ENCODE measurements at places on chromosomes 12 and 14.

GRCh38 chr14:94113490-94113889, 3.0 kb downstream of the IFI27 start:
- no peak for DNase-seq

- peak; percentile 63 for DNase-seq
Measured at GRCh38 chr14:72892103-72892878, 1.6 kb downstream of the DPF3 start.

DNA sequence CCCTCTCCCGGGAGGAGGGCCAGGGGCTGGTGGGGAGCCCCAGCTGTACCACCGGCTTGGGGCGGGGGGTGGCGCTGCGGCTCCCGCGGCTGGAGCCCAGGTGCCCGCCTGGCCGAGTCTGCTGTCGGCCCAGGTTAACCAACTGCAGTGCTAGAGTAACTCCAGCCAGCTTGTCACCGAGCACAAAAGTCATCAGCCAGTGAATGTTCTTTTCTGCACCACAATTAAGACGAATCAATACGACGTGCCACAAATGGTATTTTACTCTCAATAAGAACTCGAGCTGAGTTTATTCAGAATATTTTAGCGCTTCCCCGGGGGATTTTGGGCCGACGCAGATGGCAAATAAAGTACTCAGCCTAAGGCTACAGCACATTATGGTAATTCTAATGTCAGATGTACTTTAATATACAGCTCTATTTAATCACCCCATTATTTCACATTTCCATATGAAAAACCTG, 83.2 kb downstream of the BCL11B start:
- no peak for DNase-seq

DNA sequence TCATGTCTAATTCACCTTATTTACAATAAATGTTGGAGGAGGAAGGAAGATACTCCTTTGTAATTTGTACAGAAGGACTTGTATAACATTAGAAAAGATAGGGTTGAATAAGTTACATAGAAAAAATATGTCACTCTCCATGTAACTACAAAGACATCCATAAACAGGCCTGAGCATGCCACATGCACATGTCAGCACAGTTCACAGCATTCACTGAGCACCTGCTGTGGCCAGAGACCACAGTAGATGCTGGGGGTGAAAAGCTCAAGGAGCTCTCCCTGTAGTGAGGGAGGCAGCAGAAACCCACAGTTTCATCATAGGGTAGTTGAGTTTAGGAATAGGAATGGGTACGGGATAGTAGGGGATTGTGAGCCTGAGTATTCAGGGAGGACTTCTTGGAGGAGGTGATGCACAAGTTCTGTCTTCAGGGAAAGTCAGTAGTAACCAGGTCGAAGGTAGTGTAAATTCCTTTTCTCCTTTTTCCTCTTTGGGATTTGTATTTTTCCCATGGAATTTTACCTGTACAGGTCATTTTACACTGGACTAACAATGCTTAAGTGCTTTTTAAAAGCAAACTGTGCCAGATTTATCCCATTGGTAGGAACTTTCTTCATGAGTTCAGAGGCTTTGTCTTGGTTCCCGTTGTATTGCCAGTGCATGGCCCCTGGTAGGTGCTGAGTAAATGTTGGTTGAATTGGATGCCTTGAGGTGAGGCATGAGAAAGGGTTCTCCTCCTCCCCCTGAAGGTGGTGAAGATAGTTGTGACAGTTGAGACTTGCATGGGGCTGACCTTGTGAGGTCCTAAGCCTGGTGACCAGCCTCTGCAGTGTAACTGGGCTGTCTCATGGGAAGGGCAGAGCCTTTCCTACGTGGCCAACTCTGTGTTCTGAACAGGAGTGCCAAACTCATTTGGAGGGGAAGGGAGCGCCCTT, 20.2 kb downstream of the PRKCH start:
- no peak for DNase-seq

GRCh38 chr12:102948941-102949352, 8.5 kb upstream of the ASCL1 start:
- peak; percentile 62 for DNase-seq

DNA sequence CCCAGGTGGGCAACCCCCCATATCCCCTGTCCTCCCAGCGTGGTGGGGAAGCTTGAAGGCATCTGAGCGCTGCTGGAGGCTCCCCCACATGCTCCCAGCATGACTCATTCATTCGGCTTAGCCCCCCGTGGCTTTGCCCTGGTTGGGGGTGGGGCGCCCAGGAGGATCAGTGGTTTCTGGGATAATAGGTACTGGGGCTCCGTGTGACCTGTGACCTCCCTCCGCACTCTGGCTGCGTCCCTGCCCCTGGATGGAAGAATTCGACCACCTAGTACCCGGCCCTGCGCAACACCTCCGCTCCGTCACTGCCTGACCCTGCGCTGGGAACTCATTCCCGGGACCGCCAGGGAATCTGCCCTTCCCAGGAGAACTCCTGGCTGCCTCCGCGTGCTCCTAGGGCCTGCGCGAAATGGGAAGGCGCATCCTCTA, 120.1 kb downstream of the AACS start:
- DNase-seq = no peak

DNA sequence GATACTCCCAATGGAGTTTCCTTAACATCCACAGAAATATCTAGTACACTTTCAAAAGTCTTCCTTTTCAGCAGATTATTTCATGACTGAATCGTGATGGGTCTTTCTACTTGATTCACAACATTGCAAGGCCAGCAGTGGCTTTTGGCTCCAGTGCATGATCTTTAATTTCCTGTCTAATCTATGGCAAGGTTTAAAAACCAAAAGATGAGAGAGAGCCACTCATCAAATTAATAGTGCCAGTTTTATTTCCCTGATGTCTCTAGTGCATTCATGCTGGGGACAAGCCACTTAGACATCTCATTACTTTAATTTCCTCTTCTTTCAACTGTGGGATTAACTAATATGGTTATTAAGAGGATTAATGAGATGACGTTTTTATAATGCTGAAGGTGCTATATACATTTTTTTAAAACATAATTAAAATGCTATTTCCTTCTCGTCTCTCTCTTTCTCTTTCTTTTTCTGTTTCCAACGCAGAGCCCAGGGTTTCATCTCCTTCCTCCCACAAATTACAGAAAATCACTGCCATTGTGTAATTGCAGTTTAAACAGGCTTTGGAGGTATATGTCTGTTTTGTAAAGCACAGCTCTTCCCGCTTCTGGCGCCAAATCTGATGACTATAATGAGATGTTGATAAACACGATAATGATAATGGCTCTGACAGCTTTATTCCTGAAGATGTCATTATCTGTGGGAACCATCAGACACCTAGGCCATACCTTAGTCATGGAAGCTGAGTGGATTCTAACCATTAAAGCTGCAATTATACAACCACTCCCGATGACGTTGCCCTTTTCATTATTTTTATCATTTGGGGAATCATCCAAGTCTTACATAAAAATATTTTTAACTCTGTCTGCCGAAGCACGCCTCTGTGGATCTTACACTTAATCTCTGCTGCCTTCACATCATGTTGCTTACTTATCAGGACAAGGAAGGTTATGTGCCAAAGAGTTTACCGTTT, 103.1 kb upstream of the PPM1H start:
- DNase-seq = no peak

DNA sequence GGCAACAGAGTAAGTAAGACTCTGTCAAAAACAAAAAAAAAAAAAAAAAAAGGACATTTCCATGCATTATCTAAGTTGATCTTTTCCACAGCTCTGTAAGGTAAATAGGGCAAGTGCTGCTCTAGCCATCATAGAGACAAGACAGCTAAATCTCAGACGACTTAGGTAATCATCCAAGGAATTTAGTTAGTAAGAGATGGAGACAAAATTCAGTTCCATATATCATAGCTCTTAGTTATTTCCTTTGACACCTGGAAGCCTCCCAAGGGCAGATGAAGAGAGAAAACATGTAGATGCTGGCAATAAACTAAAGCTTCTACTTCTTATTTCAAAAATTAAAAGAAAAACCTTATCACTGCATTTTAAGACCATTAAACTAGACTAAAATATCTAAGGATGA, 48.7 kb downstream of the ST8SIA1 start:
- no peak for DNase-seq

GRCh38 chr12:12909995-12910420, 18.6 kb downstream of the GPRC5A start:
- DNase-seq = no peak

DNA sequence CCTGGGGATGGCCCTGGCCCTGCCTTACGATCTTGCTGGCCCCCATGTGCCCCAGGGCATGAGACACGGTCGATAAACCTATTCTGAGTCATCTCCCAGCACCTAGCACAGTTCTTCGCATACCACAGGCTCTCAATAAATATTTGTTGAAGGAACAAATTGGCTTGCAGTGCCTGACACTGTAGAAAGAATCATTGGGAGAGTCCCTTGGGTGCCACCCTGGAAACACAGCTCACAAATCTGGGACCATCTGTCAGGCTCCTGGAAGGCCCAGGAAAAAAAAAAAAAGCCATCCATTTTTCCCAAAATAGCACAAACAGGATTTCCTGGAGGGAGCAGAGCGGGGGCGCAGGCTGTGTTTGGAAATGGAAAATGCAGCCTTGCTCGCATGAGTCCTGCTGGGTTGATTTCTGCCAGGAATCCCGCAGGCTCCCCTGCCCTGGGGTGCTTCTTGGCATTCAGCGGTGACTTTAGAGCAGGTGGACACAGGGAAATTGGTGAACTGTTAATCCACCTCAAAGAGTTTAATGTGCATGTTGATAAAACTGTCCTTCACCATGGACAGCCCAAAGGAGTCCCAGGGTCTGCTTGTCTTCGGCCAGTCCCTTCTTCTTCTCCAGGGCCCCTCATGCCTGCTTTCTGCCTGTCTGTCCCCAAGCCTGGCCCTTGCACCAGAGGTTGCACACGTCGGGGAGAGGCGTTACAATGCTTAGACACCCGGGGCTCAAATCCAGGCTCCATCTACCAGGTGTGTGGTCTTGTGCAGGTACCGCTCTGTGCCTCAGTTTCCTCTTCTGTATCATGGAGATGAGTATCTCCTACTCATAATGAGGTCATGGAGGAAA, 106.1 kb upstream of the RFLNA start:
- DNase-seq = peak; percentile 31

GRCh38 chr12:26768611-26769603, 64.1 kb downstream of the ITPR2 start:
- DNase-seq = no peak

- no peak for DNase-seq
Measured at GRCh38 chr12:71276541-71276940, 118.7 kb upstream of the TSPAN8 start.

GRCh38 chr12:91173124-91173523, 9.5 kb downstream of the DCN start:
- peak; percentile 34 for DNase-seq

- DNase-seq = no peak
Measured at GRCh38 chr12:75457191-75457590, 23.4 kb upstream of the GLIPR1 start.

- no peak for DNase-seq
Measured at GRCh38 chr14:24182110-24182882, 6.3 kb downstream of the IPO4 start.

- peak; percentile 11 for DNase-seq
Measured at GRCh38 chr14:66045572-66046021, 440.6 kb upstream of the CCDC196 start.

- no peak for DNase-seq
Measured at GRCh38 chr14:104117341-104118005, 20.9 kb upstream of the KIF26A start.

GRCh38 chr12:118175823-118176447, 40.0 kb downstream of the PEBP1 start:
- no peak for DNase-seq

DNA sequence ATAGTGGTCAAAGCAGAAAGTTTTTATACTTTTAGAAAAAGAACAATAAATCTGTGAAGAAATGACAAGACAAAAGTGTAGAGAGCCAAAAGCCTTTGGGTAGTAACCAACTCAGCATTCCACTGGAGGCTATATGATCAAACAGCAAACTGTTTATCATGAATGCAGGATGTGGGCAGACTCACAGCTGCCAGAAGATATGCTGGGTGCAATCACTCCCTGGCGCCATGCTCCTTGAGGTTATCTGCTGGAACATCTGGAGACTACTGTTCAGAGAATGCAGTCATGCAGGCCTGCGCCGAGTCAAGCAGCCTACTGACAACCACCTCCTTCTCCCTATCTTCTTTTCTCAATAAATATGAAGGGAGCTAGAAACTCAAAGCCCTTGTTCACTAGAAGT, 49.0 kb upstream of the SLC8A3 start:
- DNase-seq = no peak

DNA sequence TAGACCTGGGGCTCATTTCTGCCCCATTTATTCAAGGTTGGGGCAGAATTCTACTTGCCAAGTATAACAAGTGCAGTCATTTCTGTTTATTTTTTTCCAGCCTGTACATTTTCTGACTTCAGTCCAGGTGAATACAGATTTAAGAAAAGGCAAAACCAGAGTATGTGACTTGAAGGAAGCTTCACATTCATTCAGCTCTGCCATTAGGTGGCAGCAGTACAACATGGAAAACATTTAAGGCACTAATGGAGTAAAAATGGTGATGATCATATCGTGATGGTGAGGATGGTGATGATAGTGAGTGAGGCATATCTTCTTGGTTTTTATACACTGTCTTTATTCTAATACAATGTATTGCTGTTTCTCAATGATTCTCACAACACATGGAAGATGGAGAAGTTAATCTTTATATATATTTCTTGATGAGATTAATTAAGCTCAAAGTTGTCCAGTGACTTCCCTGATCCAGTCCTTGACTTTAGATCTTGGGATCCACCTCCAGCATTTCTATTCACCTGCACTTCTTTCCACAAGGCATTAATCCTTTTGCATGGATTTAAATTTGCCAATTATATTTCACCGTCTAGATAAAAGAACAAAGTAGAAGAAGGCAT, 176.7 kb upstream of the SEL1L start:
- peak; percentile 32 for DNase-seq

DNA sequence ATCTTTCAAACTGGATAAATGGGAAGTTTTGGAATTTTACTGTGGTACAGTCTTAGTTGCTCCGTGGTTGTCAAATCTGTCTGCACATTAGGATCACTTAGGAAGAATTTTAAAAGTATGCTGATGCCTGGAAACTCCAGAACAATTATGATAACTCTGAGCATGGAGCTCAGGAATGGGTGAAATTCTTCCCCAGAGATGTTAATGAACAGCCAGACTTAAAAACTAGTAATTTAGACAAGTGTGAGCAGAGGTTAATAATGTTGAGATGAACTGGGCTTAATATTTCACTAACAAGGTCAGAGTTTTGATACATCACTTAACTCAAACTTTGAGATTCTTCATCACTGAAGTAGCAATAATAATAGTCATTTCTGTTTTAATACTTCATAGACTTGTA, 94.5 kb downstream of the NTS start:
- no peak for DNase-seq

- DNase-seq = no peak
Measured at GRCh38 chr14:94914191-94914590, 144.3 kb upstream of the GSC start.

DNA sequence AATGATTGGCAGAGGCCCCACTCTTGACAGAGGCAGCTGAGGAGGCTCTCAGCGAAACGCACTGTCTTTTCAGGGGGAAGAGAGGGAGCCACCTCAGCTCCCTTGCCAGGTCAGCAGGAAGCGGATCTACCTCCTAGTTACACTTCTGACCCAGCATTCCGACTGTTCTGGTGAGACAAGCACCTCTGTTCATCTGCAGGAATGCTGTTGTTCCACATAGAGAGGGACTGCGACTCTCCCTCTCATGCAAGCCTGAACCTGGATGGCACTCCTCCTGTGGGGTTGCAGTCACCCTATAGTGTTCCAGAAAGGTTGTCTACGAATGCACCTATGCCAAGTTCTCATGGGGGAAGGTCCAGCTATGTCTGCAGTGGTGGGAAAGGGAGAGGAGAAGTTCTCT, 37.1 kb upstream of the AEBP2 start:
- no peak for DNase-seq

Data from adipocyte (in vitro differentiated cells).